Mesenchymal stem cell (in vitro differentiated cells and primary cell): ENCODE measurements at places on chromosomes 5 and 9.

DNA sequence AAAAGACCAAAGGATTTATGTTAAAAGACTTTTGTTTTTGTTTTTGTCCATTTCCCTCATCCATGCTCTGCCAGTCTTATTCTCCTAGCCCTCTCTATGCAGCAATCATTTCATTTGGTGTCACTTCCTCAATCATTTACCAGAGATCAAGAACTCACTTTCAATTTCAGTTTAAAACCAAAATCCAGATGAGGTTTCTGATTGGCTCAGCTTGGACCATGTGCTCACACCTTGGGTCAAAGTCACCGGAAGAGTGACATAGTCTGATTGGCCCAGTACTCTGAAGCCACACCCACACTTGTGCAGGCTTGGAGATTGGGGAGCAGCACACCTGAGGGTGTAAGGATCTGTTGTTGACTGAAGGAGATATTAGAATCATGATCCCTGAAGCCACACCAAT is 79.6 kb downstream of the TLR4 start:
- peak overlapping the region; percentile 82 for H3K4me3 ChIP-seq
- peaks cover 1% of the 10 kb centered on the region for H3K4me1 ChIP-seq
- H3K27me3 ChIP-seq = peaks cover 6% of the 10 kb centered on the region
- no peaks in the 10 kb centered on the region for H3K36me3 ChIP-seq

DNA sequence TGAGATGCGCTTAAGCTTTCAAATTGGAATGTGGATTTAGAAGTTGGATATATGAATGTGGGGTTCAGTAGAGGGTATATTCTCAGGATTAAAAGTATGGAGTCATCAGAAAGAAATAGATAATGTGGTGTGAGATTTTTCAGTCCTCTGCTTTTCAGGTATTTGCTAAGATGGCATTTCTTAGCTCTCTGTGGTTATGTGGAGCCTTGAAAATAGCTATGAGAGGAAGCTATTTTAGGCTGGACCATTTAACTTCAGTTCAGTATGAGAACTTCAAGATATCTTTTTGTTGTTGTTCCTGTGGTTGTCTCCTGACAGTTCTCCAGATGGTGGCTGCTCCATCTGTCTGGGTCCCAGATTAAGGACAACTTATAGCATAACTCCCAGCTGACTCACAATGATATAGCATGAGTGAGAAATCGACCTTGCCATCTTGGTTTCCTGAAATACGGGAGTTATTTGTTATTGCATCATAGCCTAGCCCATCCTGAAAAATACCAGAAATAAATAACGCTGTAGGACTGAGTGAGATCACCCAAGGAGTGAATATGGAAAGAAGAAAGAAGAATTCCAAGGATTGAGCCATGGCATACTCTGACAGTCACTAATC is 461.5 kb downstream of the ANXA1 start:
- peak; percentile 88 for DNase-seq
- H3K4me1 ChIP-seq = no peaks in the 10 kb centered on the region
- H3K36me3 ChIP-seq = no peaks in the 10 kb centered on the region
- no peak overlapping the region for H3K27ac ChIP-seq

DNA sequence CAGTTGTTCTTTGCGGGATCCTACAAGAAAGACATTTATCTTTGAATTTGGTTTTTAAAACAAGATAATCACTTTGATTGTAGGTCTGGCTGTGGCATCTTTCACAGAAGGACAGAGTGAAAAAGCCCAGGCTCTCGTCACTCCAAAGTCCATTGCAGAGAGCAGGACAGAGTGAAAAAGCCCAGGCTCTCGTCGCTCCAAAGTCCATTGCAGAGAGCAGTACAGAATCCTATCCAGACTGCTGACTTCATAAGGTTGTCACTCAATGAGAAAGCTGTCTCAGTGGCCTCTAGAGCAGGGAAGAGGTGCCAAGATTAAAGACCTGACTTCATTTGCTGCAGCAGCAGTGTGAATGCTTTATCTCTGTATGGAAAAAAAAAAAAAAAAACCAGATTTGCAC is 16.3 kb upstream of the GPX8 start:
- no peaks in the 10 kb centered on the region for H3K4me1 ChIP-seq
- DNase-seq = no peak
- H3K4me3 ChIP-seq = no peak overlapping the region
- H3K36me3 ChIP-seq = no peaks in the 10 kb centered on the region
- H3K27me3 ChIP-seq = peaks cover 37% of the 10 kb centered on the region

DNA sequence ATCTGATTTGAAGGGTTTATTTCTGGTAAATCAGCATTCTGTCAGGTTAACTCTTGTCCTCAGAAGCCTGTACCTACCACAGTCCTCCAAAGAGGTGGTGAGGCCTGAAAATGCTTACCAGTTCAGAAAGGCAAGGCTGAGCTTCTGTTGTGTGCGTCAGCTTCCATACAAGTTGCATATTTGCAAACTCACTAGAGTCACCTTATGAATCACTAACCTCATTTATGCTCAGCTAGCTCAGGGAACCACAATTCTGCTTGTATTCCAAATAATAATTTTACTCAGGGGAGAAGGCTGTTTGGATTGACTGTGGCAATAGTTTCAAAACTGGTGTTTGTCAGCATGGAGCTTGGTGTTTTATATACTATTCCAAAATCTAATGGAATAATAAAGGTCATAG is 355.1 kb upstream of the RFX3 start:
- peak overlapping the region; percentile 53 for H3K27ac ChIP-seq
- peak; percentile 88 for DNase-seq
- peaks cover 5% of the 10 kb centered on the region for H3K4me1 ChIP-seq
- no peak overlapping the region for H3K4me3 ChIP-seq
- H3K36me3 ChIP-seq = peaks cover 42% of the 10 kb centered on the region

- DNase-seq = no peak
- no peak overlapping the region for H3K27ac ChIP-seq
- no peaks in the 10 kb centered on the region for H3K27me3 ChIP-seq
- peaks cover 3% of the 10 kb centered on the region for H3K4me1 ChIP-seq
- no peak overlapping the region for H3K4me3 ChIP-seq
These were observed 84.3 kb upstream of the CACNA1B start for GRCh38 chr9:137793196-137793841.

GRCh38 chr5:111551569-111552275 is 39.4 kb upstream of the STARD4 start:
- H3K27ac ChIP-seq = no peak overlapping the region
- no peaks in the 10 kb centered on the region for H3K4me1 ChIP-seq
- no peaks in the 10 kb centered on the region for H3K36me3 ChIP-seq
- H3K4me3 ChIP-seq = no peak overlapping the region
- H3K27me3 ChIP-seq = no peaks in the 10 kb centered on the region
- peak; percentile 52 for DNase-seq

GRCh38 chr5:65910711-65911110 is 15.7 kb upstream of the ERBIN start:
- no peak for DNase-seq
- H3K27me3 ChIP-seq = no peaks in the 10 kb centered on the region
- H3K36me3 ChIP-seq = no peaks in the 10 kb centered on the region
- H3K4me3 ChIP-seq = no peak overlapping the region

DNA sequence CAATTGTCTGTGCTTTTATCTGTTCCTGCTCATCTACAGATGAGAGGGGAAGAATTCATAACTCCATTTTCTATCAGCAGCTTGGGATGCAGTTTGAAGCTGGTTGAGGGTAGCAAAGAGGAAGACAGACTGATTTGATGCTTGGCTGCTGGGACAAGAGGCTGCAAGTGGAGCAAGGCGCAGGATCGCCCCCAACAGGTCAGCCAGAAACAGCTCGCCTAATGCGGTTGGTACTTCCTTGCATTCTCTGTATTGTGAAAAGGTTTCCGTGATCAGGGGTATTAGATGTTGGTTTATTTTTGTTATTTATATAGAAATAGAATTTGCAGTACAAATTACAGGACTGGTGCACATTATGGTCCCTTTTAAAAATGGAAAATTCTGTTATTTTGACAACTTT is 40.6 kb downstream of the ZNF883 start:
- no peak overlapping the region for H3K4me3 ChIP-seq
- no peaks in the 10 kb centered on the region for H3K27me3 ChIP-seq
- no peaks in the 10 kb centered on the region for H3K4me1 ChIP-seq
- H3K36me3 ChIP-seq = no peaks in the 10 kb centered on the region
- no peak for DNase-seq

DNA sequence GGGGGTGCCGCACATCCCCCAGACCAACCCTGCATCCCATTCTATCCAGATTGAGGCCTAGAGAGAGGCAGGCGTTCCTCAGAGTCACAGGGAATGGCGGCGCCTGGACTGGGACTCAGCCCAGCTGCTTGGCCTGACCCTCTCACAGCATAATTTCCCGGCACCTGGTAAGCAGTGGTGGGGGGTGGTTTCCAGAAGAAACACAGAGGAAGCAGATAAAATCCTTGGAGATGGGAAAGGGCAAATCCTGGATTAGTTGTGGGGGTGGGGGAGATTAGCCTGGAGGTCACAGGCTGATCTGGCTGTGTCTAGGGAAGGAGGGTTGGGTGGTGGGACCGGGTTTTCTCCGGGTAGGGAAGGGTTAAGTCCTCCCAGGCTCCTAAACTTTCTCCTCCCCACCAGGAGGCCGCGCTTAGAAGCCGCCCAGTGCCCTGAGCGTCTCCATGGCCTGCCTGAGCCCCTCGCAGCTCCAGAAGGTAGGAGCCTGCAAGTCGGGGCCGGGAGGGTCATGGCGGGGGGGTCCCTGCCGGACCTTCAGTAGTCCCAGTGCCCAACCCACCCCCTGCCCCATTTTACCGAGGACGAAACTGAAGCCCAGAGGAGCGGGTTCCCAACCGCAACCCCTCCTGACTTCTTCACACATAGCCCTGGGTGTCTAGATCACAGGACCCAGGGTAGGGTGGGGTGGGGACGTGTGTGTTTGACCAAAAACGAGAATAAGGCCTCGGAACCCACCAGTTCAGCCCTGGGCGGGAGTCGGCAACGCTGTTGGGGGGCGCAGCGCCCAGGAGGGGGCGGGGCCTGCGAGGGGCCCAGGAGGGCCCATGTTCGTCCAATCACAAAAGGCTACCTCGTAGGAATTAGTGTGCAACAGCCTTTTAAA is 1.3 kb downstream of the PHYHD1 start:
- peak overlapping the region; percentile 59 for H3K4me3 ChIP-seq
- H3K27me3 ChIP-seq = no peaks in the 10 kb centered on the region
- H3K36me3 ChIP-seq = peaks cover 9% of the 10 kb centered on the region
- peak; percentile 78 for DNase-seq
- H3K27ac ChIP-seq = peak overlapping the region; percentile 73

DNA sequence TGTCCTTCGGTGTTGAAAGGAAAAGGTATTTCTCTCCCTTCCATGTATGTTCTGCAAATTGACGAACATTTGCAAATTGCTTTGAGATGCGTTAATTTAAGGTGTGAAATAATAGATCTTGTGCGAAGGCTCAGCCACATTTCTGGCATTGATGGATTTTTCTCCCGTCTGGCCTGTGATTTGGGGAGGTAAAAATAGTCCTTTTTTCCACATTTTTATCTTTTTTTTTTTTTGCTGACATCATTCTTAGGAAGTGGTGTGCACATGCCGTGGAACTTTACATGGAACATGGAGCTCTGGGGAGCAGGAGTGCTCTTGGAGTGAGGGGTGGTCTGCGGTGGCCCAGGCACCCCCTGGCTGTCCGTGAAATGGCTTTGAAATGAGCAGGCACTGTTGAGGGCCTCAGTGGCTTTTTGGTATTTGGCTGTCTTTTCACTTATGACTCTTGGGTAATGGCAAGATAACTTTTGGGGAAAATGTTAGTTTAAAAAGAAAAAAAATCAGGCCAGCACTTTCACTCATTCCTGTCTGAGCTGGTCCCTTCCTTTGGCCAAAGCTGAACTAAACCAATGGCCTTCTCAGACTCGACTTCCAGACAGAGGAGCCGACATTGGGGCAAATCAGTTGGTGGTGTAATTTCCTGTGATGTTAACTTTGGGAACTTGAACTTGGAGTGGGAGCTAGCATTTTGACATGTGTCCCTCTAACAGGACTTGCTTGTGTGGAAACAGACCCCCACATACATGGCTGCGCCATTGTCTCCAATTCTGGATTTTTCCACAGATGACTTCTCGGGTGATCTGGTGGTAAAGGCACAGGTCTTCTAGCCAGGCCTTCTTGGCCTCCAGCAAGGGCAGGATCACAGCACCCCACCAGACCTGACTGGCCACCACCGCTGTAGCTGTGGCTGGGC is 4.2 kb downstream of the NEK6 start:
- peak overlapping the region; percentile 99 for H3K27ac ChIP-seq
- peaks cover 22% of the 10 kb centered on the region for H3K36me3 ChIP-seq
- peaks cover 56% of the 10 kb centered on the region for H3K4me1 ChIP-seq
- peak overlapping the region; percentile 96 for H3K4me3 ChIP-seq

GRCh38 chr5:142808878-142809598 is 38.9 kb downstream of the ARHGAP26 start:
- no peak for DNase-seq
- H3K4me3 ChIP-seq = no peak overlapping the region
- no peaks in the 10 kb centered on the region for H3K36me3 ChIP-seq
- peaks cover 7% of the 10 kb centered on the region for H3K4me1 ChIP-seq
- no peak overlapping the region for H3K27ac ChIP-seq

DNA sequence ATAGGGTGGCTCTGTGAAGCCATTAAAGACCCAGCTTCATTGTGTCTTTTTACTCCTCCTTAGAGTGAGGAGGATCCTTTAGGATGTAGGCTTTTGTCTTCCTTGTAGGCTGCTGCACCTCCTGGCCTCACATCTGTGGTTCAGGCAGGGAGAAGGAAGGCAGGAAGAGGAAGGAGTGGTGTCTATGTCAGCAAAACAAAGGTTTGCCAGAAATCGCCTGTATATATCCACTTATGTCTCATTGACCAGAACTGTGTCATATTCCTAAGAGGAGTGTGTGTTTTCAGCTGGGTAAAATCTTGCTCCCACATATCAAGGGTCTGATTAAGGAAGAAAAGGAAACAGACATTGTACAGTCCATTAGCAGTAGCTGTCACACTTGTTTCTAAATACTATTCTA is 213.8 kb downstream of the ARHGAP26 start:
- no peaks in the 10 kb centered on the region for H3K27me3 ChIP-seq
- H3K36me3 ChIP-seq = no peaks in the 10 kb centered on the region
- peak overlapping the region; percentile 16 for H3K27ac ChIP-seq
- no peak overlapping the region for H3K4me3 ChIP-seq

DNA sequence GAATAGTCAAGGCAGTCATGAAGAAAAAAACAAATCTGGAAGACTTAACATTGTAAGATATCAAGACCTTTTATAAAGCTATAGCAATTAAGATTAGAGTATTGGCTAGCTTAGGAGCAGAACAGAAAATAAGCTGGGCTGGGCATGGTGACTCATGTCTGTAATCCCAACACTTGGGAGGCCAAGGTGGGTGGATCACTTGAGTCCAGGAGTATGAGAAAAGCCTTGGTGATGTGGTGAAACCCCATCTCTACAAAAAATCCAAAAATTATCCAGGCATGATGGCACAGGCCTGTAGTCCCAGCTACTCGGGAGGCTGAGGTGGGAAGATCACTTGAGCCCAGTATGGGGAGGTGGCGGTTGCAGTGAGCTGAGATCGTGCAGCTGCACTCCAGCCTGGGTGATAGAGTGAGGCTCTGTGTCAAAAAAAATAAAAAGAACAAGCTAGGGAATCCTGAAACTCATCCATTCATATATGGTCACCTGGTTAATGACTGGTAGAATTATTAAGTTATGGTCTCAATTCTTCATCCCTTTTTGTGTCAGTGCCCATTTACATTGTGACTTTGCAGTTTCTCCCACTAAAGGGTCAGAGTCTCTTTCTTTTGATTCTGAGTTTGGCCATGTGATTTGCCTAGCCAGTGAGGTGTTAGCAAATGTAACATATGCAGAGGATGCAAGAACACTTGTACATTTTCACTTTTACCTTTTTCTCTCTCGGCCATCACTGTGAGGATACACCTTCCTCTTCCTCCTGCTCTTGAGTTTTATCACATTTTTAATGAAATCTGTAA is 144.6 kb upstream of the SGCD start:
- H3K4me1 ChIP-seq = peaks cover 4% of the 10 kb centered on the region
- no peaks in the 10 kb centered on the region for H3K27me3 ChIP-seq
- peak; percentile 8 for DNase-seq
- H3K36me3 ChIP-seq = no peaks in the 10 kb centered on the region
- H3K27ac ChIP-seq = peak overlapping the region; percentile 89
